Stimulated activated CD4-positive, alpha-beta T cell treated with anti-CD3 and anti-CD28 coated beads, Interleukin-4, amount 100 ng/mL, for 48 hours (primary cell): ENCODE measurements at places on chromosomes 2 and 18.
A peak's percentile ranks its signal among the peaks of the same experiment; 100 is the strongest.

DNA sequence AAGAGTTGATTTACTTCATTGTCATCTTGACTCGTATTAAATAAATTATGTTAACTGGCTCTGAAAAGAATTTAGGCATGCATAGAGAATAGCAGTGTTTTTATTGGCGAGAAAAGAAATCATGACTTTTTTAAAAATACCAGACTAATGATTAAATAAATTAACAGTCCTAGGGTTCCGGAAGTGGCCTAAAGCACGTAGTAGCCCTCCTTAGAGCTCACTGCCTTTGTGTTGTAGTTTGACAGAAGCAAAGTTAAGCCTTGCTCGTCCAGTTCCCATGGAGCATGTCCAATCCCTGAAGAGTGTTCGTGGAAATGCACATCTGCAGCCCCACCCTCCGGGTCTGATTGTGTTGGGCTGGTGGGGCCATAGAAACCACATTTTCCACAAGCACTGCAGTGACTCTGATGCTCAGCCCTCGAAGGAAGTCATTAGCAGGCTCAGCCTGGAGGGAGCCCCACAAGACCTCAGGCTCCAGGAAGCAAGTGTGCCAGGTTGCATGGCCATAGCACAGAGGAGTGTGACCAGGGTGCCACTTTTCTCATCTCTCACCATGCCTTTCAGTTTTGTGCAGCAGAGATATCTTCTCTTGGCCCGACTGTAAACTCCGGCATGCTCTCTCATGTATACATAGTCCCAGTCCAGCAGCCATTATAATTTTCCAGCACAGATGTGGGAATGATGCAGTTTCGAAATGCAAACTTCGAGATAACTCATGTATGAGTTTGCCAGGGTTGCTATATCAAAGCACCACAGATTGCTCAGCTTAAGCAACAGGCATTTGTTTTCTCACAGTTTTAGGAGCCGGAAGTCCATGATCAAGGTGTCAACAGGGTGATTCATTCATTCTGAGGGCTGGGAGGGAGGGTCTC is 188.6 kb upstream of the SH3BP4 start:
- DNase-seq: no peak

DNA sequence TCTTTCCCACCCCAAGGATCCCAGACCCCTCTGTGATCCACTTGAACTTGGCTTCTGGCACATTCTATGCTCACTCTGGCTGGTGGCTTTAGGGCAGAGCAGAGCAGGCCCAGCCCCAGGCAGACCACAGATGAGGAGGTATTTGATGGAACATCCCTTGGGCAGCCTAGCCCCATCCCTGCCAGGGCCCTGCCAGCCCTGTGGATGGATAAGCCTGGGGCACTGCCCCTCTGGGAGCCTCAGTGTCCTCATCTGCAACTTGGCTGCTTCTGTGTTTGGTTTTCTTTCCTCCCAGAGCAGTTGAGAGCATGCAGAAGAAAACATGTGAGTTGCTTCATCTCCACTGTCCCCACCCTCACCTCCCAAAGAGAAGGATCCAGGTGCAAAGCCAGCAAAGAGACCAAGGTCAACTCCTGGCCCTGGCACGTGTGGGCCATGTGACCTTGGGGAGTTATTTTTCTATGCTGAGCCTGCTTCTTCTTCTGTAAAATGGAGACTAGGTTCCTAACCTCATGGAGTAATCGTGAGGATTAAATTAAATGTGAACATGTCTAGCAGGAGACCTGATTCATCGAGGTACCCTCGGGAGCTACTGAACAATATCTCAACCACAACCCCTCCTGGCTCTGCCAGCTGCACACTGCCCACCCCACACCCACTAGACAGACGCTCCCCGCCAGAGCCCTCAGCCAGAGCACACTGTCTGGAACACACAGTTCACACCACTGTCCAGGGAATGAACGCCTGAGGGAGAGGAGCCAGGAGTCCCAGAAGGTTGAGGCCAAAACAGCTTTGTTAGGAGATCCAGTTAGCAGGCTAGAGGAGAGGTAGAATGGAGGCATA is 14.6 kb upstream of the TNS1 start:
- no peak for DNase-seq

DNA sequence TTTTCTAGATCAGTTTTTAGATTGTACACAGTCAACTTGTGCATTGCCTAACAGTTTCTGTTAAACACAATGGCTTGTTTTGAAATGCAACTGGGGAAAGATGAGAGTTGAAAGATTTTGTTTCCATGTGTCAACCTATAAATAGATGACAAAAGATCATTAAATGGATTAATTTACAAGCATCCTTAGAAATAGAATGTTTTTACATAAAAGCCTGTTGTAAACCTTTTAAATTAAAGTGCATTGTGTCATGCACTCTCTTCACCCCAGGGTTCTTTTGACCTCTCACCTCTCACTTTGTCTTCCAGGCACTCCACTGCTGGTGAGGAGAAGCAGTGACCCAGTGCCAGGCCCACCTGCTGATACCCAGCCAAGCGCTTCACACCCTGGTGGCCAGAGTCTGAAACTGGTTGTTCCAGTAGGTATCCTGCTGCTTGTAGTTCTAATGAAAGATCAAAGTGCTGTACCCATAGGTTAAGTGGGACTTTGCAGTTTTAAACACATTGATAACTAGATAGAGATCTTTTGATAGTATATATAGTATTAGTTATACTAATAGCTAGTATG is 502.1 kb downstream of the PARD3B start:
- no peak for DNase-seq

DNA sequence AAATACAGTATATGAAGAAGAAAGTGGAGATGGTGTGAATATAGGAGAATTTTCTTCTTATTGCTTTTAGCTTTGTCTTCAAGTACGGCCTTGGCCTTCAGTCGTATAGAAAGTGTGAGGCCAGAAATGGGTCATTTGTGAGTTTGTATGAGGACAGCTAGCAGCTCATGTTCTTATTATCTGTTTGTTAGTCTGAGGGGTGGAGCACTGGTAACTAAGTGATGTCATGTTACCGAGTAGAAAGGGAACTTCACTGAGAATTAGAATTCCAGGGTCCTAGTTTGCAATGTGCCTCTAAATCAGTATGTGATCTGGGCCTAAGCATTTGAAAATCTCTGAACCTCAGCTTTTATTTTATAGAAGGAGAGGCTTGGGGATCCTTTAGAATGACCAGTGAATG is 588.6 kb downstream of the NRXN1 start:
- DNase-seq: no peak

GRCh38 chr2:197777823-197778407 is 7.2 kb downstream of the BOLL start:
- no peak for DNase-seq

DNA sequence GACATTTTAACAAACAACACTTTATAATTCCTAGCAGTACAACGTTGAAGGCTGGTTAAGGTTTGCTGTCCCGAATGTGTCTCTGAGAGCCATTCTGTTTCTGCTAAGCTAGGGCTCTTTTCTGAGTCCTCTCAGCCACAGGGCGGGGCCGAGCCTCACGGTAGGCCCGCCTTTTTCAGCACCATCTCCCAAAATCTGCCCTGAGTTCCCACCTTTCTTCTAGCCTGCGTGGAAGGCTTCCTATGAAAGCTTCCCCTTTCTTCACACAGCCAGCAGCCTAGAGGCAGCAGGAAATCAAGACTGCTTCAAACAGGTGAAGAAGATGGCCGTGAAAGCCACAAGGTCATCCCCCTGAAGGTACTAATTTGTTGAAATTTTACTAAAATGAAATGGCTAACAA is 255.5 kb downstream of the CDH2 start:
- DNase-seq: no peak

DNA sequence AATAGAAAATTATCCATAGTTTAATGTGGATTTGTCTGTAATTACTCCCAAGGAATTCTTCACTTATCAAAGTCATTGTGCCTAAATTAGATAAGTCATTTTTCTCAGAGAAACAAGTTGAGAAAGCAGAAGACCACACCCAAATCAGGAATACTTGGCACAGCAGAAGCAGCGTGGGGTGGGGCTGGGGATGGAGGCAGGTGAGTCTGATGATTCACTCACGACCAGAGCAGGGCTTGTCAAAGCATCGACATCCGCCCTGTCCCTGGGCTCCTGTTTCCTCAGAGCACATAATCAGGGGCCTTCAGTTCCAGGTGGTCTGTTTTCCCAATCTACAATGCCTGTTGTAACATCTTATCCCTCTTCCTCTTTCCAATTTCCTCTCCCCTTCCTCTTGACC is 31.5 kb upstream of the COLEC12 start:
- DNase-seq: no peak

GRCh38 chr18:36419900-36420531 is 122.5 kb downstream of the FHOD3 start:
- DNase-seq: peak; percentile 1

DNA sequence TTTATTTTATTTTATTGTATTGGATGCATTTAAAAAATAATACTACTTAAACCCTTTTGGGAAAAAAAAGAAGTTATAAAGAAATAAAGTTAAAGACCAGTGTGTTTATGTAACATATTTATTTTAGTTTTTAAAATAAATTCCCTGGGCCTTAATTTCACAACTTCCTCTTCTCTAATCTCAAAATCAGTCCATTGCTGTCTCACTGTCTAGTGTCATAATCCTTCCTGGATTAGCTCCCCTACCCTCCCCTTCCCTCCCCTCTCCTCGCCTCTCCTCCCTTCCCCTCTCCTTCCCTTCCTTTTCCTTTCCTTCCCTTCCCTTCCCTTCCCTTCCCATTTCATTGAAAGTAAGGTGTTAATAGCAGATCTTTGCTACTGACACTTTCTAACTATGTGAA is 40.3 kb upstream of the ZEB2 start:
- DNase-seq: no peak

DNA sequence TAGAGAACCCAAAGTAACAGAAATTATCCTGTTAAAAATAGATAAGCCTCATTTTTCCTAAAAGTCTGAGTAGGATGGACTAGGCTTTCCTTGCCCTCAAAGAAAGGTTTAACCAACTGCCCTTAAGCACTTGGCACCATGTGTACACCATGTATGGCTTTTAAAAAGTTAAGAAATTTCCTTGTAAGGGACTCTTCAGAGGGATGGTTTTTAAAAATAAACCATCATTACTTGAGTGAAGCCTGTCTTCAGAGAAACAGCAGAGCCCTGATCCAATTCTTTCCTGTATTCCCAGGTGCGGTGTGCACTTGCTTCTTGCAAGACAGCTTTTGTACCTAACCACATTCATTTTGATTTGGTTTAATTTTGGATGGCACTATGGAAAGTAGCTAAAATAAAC is 1.1 kb upstream of the NEMP2 start:
- no peak for DNase-seq

GRCh38 chr2:216665717-216666116 is 29.6 kb downstream of the IGFBP5 start:
- DNase-seq: no peak

- DNase-seq: no peak
These were observed 14.9 kb downstream of the PROKR1 start for GRCh38 chr2:68658266-68658665.

DNA sequence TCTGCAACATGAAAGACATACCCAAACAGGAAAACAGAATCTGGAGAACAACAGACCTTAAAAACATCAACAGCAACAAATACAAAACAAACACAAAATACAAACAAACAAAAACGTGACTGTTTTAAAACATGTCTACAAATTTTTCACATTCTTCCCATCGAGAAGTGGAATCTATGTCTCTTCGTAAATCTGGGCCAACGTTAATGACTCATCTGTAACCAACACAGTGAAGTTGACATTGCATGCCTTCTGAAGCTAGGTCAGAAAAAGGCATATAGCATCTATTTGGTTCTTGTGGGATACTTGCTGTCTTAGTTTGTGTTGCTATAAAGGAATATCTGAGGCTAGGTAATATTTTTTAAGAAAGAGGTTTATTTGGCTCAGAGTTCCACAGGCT is 269.0 kb upstream of the FBXO11 start:
- DNase-seq: no peak

DNA sequence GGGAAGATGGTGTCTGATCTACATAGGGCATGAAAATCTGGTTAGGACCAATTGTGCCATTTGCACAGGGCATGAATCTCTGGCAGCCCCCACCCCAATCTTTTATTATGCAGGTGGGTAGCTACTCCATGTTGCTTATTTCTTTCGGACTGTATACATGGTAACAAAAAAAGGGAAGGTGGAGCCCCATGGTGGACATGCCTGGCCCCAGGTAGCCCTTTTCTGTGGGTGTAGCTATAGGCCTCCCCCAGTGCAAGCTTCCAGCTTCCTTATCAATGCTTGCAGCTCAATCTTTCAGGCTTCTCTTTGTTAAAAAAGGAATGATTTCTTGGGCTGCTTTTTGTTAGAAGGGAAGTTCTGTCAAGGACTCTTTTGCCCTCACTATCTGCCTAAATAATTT is 14.3 kb upstream of the UXS1 start:
- no peak for DNase-seq

DNA sequence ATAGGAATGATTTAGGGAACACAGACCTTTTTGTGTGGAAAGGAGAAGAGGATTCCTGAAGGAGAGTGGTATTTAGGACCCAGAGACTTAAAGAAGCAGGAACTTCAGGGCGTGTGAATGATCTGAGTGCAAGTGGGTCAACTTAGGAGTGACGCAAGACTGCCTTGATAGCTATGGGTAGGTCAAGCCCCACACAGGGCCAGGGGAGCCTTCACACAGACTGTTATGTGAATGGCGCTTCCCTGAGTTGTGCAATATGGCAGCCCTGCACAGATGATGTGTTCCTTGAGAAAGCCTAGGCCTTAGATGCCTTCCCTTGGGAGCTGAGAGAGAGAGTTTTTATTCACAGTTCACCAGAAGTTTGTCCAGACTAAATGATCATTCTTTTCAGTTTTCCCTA is 47.1 kb upstream of the IGFBP5 start:
- no peak for DNase-seq

DNA sequence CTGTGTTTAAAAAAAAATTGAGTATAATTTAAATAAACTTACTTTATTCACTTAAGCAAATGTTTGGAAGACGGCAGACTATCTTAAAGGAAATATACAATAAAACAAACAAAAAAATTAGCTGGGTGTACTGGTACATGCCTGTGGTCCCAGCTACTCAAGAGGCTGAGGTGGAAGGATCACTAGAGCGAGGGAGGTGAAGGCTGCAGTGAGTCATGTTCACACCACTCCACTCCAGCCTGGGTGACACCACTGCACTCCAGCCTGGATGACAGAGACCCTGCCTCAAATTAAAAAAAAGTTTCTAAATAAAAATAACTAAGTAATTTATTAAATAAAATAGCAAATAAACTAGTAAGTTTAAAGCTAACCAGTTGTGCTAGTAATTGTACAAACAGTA is 7.5 kb downstream of the PUM2 start:
- DNase-seq: no peak

GRCh38 chr18:77360315-77361190 is 110.9 kb downstream of the GALR1 start:
- DNase-seq: no peak

GRCh38 chr2:343355-343754 is 55.5 kb upstream of the ALKAL2 start:
- no peak for DNase-seq

DNA sequence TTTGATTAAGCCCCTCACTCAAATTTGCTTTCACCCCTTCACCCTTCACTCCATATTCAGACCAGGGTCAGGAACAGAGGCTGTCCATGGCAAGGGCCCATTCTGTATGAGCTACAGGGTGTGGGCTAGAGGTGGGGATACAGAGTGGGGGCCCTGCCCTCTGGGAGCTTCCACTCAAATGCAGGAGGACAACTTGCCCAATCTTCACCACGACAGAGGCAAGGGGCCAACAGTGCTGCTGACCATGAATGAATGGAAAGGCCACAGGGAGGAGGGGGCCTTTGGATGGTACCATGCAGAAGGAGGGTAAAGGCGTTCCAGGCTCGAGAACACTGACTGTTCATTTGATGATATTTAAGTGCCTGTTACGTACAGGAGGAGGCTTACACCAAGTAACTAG is 22.8 kb downstream of the ADRA2B start:
- DNase-seq: no peak
